IMR-90 (cell line): ENCODE measurements at places on chromosomes 5 and 9. TPM values are rescaled to one million over a fixed set of nuclear protein-coding genes. Genes with fewer than 3 reads are reported as not detected.

DNA sequence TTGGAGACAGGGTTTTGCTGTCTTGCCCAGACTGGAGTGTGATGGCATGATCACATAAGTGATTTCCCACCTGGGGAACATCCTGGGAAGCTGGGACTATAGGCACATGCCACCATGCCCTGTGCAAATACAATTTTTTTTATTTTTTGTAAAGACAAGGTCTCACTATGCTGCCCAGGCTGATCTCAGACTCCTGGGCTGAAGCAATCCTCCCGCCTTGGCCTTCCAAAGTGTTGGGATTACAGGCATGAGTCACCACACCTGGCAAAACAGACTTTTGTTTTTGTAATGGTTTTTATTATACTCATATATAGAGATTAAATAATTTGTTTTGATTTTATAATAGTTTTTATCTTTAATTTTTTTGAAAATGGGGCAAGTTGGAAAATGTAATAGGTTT, 14.7 kb downstream of the DNAJC25 start:
- DNase-seq, result peak; percentile 36

- no peak for DNase-seq
These were observed 61.3 kb upstream of the STXBP1 start for GRCh38 chr9:127550751-127551150.

DNA sequence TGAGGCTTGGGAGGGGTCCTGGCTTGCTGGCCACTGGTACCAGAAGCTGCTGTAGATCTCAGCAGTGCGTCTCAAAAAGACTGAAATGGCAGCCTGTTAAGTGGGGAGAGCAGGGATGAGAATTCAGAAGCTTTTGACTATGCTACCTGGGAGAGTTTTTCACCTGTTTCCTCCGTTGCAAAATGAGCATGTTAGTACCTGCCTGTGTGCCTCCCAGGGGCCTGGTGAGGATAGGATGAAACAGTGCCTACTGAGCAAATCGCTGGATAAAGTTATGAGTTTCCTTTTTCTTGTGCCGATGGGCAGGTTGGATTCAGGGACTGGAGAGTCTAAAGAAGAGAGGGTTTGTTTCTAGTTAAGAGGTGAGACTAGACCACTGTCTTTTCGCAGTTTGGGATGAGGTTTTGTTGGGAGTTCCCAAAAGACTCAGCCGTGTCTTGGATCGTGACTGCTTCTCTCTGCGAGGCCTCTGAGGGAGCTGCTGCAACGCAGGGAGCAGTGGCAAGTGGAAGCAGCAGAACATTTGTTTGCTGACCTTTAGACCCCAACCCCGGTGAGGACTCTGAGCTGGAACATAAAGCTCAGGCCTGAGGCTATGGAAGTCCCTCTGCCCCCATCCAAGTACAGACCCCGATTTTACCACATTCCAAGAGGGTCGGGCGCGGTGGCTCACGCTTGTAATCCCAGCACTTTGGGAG, 1.4 kb downstream of the RALGPS1 start:
- DNase-seq, result no peak

DNA sequence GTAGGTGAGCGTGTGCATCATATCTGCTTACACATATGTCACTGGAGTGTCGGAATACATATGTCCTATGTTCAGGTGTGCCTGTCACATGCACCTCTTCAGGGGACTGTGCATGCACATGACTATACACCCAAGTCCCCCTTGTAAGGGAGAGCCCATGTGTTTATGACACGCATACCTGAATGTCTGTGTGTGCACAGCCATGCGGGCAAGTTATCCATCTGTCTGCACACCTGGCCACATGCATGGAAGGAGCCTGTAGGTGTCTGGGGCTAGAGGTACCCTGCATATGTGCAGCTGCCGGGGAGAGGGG, 622 bp upstream of the RGS14 start:
- DNase-seq, result no peak

The GRIN3A gene
- total RNA-seq, result not detected in 2 replicates

The GARIN3 gene
- not detected in 2 replicates for total RNA-seq
